Left ventricle myocardium superior (tissue), 1 donor: ENCODE measurements at places on chromosomes 4 and X.
A peak's percentile ranks its signal among the peaks of the same experiment; 100 is the strongest.

DNA sequence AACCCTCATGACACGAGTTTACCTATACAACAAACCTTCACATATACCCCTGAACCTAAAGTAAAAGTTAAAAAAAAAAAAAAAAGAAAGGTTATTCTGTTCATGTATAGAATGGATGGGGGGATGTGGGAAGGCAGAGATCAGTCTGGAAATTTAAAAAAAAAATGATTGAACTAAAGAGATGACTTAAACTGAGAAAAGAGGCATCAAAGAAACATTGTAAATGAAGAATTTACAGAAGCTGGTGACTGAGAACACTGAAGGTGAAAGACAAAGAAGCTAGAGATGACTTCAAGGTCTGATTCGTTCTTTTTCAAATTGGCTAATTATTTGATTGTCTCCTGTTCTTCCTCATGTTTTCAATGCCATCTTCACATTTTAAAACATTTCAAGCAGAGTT is 12.8 kb upstream of the ABCG2 start:
- no peak for DNase-seq

DNA sequence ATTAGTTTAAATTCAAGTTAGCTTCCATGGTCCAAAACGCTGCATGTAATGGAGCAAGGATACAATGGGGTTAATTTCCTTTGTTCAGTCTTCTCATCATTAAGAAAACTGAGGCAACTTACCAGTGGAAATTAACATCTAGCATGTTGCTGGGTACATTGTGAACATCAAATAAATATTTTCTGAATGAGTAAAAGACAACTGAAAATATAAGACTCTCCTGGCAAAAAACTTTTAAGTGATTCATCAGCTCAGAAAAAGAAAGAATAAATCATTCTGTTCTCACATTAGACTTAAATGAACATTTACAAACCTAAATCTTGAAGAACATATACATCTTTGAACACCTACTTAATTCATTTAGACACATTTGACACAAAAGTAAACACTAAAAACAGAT is 138.4 kb upstream of the ETNPPL start:
- DNase-seq = no peak

- DNase-seq = no peak
Observed at GRCh38 chr4:153919667-153920066, 130.8 kb upstream of the SFRP2 start.

DNA sequence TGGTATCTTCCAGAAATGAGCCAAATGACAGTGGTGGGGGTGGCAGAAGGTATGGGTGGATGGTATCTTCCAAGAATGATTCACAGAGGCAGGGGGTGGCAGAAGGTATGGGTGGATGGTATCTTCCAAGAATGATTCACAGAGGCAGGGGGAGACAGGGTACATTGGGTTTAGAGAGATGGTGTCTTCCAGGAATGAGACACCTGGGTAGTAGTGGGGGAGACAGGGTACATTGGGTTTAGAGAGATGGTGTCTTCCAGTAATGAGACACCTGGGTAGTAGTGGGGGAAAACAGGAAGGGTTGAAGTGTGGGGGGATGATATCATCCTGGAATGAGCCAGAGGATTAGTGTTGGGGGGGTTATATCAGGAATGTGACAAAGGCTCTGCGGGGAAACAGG is 62.0 kb downstream of the MAOA start:
- no peak for DNase-seq

- no peak for DNase-seq
Observed at GRCh38 chrX:143304518-143304917, 212.8 kb downstream of the SPANXN3 start.

DNA sequence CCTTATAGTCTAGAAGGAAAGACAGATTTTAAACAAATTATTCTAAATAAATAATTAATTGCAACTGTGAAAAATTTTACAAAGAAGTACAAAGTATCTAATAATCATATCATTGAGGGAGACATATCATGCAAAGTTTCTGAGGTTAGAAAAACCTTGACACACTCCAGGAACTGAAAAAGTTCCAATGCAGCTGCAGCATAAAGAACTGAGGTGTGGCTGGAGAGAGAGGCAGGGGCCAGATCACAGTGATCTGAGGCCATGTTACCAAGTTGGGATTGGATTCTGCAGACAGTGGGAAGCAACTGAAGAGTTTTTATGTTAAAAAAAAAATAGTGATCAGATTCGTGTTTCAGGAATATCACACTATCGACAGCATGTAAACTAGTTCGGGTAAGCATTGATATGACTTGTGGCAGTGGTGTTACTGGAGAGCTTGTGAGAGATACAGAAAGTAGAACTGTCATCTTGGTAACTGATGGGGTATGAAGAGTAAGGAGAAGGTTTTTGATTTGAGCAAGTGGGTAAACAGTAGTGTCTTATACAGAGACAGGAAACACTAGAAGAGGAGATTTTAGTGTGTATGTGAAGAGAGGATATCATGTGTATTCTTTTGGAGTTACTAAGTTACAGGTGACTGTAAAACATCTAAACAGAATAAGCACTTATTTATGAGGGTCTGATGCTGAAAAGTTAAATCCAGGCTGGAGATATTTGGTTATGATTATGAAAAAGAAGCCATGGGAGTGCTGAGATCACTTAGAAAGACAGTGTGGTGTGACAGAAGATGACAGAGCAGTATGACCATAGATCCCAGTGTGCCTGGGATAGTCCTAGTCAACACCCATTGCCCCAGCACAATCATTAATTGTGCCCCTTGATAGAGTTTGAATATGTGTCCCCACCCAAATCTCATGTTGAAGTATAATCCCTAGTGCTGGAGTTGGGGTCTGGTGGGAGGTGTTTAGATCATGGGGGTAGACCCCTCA is 15.6 kb upstream of the SPRY1 start:
- DNase-seq = no peak

- no peak for DNase-seq
Observed at GRCh38 chr4:110982486-110982885, 359.6 kb upstream of the PITX2 start.

GRCh38 chr4:151304755-151305154 is 20.6 kb downstream of the SH3D19 start:
- DNase-seq = no peak

DNA sequence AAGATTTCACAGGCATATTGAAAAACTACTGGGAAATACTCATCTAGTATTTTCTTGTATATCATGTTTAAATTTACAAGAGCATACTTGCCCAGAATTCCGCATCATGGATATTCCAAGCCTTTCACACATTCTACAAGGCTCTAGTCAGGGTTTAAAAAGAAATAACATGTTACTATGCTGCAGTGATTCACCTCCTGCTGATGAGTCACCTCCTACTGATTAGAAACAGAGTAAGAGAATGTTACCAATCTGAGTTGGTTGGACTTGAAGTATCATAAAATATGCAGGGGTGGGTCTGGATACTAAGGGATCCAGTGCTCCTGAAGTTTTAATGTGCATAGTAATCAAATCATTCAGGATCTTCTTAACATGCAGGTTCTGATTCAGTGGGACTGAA is 192.0 kb upstream of the ANK2 start:
- no peak for DNase-seq

GRCh38 chr4:152850377-152850776 is 70.6 kb downstream of the ARFIP1 start:
- no peak for DNase-seq

DNA sequence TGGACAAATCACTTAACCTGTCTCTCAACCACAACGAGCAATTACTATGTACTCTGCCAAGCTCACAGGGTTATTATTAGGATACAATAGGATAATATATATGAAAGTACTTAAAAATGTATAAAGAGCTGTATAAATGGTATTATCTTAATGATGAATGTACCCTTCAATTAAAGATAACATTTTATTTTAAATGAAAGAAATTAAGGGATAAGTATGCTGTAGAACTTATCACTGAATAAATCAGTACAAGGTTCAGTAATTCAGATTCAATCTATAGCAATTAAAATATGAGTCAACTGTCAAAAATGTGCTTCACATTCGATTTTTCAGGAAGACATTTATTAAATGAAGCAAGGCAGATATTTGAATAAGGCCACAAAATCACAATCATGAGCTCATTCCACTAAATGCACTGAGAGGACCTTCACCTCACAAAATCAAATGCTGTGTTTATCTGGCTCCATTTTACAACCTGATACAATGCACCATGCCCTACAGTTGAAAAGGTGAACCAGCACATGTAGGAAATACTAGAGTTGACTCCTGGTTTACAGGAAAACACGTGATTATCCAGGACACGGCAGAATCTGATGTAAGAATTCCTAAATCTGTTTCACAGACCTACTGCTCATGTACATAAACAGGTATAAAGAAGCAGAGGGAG is 4.4 kb downstream of the LRCH2 start:
- DNase-seq = no peak

GRCh38 chrX:136767104-136767941 is 13.4 kb downstream of the ARHGEF6 start:
- peak; percentile 81 for DNase-seq

DNA sequence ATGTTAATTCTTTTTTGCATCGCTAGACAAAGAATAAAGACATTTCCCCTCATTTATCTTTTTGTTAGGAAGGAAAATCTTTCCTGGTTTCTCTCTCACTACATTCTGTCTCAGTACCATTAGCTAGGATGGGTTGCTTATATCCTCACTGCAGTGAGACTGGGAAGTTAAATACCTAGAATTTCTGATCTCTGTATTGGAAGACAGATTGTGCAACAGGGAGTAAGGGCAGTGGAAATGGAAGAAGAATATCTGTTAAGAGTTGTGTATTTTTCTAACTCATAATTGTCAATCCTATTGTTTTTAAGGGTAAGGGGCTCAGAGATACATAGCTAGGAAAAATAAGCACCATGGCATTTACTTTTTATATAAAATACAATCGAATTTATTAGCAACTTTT is 19.6 kb downstream of the PTPN13 start:
- no peak for DNase-seq

GRCh38 chrX:153922932-153923857 is 2.9 kb downstream of the ARHGAP4 start:
- peak; percentile 88 for DNase-seq

DNA sequence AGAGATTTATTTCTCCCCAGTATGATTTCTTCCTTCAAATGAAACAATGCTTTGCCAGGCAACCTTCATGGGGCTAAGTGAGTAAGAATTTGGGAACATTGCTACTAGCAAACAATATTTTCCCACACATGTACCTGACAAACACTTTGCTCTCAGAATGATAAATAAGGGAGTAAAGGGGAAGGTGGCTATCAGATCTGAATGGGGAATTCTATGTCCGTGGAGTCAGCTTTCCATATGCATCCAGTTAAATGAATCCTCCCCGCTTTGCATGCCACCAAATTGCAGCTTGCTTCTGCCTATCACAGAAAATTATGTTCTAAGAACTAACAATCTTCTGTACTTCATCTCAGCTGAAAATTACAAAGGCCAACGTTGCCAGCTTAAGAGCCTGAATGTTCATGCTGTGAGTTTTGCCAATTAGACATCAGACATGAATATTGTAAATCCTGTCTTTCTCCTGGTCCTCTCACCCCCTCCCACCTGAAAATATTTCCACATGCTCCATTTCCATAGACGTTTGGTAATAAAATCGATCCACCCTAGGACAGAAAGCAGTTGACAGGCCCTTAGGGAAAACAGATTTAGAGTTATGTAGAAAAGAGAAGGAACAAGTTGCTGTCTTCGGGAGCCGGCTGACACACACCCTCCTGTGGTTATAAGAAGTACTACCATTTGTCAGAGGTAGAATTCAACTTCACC is 6.3 kb downstream of the MEPE start:
- no peak for DNase-seq

DNA sequence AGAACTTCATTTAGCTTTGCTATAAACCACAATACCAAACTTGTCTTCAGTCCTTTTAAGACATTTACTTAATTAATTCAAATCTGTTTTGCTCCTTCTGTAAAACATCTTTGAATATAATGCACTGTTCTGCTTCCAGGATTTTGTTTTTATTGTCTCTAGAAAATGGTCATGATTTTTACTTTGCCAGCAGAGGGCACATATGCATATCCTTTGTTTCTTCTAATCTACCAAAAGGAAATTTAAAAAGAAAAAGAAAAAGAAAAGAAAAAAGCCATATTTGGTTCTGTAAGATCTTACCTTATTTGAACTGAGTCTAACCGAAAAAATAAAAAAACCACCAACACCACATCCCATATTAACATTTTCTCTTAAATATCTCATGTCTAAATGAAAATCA is 101.9 kb upstream of the CCSER1 start:
- no peak for DNase-seq

DNA sequence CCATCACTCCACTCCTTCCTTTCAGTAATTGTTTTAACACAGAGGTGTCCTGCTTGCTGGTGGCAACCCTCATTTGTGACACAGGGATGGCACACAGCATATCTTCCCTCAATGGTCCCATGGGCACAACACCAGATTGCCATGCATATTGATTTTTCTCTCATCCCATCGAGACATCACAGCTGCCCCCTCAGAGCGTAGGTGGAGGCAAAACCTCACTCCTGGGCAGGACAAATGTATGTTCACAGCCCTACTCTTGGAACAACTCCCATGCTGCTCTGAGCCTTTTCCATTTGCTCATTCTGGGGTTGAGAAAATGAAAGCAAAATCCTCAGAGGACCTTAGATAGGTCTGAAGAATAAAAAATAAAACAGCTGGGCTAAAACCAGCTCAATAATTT is 172.2 kb downstream of the GABRB1 start:
- no peak for DNase-seq

DNA sequence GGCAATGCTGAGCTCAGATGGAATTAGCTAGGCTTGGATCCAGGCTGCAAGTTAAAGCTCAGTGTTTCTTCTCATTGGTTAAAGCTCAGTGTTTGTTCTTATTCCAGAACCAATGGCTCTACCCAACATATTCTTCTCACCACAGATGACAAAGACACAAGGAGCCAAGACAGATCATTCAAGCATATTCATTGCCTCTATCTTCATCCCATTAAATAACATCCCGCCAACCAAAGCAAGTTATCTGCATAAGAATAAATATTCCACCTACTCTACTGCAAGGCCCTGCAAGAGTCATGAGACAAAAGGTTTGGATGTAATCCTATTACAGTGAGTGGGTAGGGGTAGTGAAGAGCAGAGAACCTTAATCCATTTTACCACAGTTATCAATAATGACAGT is 766.5 kb downstream of the C4orf33 start:
- DNase-seq = no peak

GRCh38 chr4:145735347-145735675 is 55.4 kb downstream of the C4orf51 start:
- no peak for DNase-seq

DNA sequence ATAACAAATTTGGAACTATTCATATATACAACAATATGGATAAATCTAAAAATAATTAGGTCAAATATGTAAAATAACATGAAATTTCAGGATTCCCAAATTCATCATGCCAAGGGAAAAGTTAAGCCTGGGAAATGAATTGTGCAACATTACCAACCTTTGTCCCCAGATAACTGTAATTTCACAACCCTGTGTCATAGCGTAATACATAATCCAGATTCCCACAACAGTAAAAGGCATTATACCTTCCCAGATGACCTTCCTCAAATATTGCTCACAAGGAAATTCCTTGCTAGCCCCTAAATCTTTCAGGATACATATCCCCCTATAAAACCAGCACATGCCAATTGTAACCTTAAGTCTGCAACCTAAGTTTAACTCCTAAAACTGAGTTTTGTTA is 32.9 kb upstream of the RAB40A start:
- DNase-seq = no peak

- peak; percentile 92 for DNase-seq
Observed at GRCh38 chrX:154398668-154399526, 720 bp downstream of the RPL10 start.
